ENCODE measurements at places on chromosomes 1 and 21.

DNA sequence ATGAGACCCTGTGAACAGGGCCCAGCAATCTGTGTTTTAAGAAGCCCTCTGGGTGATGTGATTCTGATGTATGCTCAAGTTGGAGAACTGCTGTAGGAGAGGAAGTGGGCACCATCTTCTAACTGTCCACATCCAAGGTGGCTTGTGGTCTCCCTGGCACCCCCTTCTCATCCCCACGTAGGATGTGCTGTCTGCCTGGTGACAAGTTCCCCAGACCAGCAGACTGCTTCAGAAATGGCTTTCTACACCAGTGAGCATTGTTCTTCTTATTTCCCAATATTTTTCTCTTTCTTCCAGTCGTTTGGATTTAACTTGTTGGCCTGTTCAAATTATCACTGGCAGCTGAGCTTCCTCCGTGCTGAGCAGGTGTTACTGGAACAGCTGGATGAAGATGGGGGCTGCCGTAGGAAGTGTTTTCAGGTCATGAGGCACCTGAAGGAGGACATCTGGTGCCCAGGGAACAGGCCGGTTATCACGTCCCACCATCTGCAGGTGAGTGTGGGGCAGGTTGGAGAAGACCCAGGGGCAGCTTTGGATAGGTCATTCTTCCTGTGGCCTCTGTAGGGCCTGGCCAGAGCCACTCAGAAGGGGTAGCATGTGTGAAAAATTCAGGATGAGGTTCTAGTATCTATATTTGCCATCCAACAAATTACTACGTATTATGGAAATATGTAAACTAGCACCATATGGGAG, 16.8 kb downstream of the MAB21L3 start:
- DNase-seq, result no peak

GRCh38 chr1:197314682-197315081, 46.6 kb downstream of the CRB1 start:
- DNase-seq, result no peak

- DNase-seq, result peak; percentile 22
These were observed 254.1 kb downstream of the TRABD2B start for GRCh38 chr1:47742890-47743760.

- no peak for DNase-seq
These were observed 3.3 kb downstream of the ADSS2 start for GRCh38 chr1:244448279-244449036.

- DNase-seq, result no peak
These were observed 43.0 kb upstream of the PAXBP1 start for GRCh38 chr21:32814528-32814927.

DNA sequence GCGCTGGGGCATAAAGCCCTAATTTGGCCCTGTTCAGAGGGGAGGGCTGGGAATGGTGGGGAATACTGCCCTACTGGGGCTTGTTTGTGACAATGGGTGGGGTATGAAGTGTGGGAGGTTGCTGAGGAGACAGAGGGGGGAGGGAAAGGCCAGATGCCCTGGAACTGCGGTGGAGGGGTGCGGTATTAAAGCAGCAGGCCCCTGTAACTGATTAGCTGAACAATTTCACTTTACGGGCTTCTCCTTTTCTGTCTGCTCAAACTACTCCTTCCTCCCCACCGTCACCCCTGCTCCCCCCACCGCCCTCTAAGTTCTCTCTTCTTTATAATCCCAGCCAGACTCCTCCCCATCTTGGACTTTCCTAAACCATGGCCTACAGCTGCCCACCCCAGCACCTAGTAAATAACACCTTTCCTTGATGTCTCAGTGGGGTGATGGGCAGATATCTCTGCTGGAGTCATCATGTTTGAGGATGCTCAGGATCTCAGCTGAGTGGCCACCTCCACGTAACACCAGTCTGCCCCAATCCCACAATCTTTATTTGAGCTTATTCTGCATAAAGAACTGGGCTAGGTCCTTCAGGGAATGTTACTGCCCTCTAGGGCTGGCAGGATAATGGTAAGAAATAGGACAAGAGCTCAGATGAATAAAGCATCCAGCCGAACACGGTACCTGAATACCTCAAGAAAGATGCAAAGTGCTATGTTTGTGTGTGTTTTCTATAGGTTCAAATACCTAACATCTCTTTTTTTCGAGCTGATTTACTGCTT, 33.5 kb downstream of the XCL1 start:
- DNase-seq, result no peak

DNA sequence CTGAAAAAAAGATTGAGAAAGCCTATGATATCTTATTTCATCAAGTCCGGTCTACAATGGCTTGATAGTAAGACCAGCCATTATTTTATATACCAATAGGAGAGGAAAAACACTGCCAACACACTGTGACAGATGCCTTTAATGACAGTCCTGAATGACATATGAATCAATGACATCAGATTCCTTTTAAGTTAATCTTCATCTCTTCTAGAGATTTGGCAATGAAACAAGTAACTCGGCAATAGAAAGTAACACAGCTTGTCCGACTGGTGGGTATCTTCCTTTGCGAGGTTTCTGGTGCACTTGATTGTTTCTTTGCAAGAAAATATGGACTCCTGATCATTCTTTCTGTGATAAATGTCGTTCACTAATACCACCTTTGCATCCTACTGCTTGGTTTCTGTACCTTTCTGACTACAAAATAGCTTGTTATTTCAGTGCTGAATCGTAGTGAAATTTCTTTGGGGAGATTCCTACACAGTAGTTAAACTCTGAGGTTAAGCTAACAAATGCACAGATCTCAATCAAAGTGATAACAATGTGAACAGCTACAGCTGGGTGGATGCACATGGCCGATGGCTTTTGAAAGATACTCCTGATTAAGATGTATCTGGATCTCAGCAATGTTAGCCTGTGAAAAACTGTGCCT, 104.7 kb downstream of the MRPS6 start:
- no peak for DNase-seq

GRCh38 chr1:182447660-182448059, 2.3 kb upstream of the RGSL1 start:
- no peak for DNase-seq

- no peak for DNase-seq
These were observed 34.1 kb upstream of the H6PD start for GRCh38 chr1:9200441-9200840.

GRCh38 chr21:40555021-40555528, 291.9 kb downstream of the DSCAM start:
- no peak for DNase-seq

DNA sequence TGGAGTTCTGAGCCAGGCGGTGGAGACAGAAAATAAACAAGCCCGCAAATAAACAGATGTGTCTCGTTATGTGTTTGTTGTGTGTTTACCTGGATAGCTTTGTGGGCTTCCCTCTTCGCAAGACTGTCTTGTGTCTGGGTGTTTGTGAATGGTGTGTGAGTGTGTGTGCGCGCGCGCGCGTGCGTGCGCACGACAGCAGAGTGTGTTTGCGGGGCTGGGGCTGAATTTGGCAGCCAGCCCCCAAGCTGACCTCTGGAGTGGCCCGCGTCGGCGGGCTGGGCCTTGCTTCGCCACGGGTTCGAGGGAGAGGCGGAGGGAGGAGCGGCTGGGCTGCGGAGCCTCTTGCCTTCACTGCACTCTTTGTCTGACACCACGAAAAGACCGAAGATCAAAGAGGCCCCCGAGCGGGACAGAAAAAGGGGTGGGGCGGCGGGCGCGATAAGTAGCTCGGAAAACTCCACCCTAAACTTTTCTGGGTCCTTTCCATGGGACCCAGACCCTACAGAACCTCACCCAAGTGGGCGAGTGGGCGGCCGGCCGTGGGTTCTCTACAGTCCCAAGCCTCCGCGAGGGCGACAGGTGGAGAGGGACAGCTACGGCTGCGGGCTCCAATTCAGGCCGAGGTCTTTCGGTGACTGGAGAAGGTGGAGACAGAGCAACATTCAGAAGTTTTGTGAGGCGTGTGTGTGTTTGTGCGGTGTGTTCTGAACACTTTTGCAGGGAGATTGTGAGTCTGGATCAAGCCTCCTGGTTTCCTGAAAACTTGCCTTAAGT, 14.5 kb downstream of the PAX7 start:
- no peak for DNase-seq

DNA sequence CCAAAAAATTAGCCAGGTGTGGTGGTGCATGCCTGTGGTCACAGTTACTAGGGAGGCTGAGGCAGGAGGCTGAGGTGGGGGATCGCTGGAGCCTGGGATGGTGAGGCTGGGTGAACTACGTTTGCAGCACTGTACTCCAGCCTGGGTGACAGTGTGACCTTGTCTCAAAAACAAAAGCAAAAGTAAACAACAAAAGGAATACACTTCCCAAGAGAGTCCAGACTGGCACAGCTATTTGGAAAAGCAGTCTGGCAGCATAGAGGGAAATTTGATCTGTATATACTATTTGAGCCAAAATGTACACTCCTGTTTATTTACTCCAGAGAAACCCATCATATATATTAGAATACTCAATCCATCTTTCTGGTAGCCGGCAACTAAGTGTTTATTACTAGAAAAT, 107.0 kb upstream of the HMCN1 start:
- DNase-seq, result no peak

DNA sequence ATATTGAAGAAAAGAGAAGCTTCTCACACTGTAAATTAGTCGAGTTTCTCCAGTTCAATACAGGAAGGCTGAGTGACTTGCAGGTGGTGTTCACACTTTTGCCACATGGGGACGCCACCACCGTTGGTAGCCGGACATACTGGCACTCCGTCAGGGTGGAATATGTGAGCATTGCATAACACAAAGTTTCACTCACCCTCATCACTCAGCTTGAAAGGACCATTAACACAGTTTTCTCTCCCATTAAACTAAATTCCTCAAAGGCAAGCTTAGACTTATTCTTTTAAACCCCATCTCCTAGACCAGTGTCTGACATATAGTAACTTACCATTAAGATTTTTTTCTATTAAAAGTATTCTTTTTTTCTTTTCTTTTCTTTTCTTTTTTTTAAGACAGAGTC, 105.3 kb upstream of the SERBP1 start:
- DNase-seq, result peak; percentile 70

DNA sequence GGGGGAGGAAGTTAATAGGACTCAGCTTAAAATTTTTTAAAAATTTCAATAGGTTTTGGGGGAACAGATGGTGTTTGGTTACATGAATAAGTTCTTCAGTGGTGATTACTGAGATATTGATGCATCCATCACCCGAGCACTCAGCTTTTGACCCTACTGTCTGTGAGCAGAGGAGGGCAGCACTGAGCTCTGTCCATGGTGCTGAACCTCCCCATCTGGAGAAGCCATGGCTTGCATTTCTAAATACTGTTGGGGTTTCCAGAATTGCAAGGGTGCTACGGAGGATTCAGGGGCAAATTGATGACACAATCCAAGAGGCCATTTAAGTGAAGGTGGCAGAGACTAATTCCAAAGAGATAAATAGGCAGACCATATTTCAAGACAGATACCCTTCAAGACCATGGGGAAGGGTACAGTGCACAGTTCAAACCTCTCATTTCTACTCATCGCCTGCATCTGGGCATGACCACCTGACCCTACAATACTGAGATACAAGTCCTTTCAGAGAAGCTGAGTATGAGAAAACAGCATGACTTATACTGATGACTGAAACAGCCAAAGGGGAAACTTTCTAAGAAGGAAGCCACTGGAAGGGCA, 17.2 kb downstream of the SYT2 start:
- peak; percentile 88 for DNase-seq

DNA sequence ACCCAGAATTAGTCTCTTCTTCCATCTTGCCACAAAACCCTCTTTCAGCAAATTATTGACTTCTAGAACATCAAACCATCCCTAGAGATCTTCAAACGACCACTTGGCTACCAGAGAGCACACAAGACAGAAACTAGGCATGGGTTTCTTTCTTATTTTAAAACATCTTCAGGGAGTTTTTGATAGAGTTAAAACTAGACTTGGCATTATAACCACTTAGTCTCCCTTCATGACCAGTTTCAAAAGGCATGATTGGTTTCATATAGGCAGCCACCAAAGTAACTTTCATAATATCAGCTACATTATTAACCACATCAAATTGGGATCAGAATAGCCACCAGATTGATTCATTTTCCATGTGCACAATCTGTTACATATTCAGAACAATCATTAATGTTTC, 368.4 kb upstream of the GREM2 start:
- DNase-seq, result no peak

DNA sequence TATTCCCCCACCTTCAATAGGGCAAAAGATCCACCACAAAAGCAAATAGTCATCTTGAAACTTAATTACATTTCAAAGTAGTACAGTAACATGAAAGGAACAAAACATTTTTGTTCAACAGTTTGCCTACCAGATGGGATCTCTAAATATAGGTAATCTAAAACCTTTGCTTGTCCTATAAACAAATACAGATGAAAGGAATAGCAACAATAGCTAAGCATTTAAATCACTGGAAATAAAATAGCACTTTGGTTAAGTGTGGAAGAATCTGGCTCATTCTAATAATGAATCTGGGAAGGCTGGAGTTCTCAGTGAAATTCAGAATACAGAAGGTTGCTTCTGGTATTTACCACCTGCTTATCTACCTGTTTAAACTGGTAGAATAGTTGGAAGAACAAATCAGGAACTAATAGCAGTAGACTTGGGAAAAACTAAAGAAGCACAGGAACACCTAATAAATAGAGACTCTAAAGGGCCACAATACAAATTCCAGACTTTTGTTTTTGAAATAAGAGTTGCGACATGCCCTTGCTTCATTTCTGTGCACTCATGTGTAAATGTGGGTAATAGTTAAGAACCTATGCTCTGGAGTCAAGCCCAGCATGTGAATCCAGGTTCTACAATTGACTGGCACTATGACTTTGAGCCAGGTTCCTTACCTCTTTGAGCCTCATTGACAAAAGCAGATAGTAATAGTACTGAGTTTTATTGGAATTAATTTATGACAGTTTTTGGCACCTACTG, 2.3 kb upstream of the LYPLAL1 start:
- DNase-seq, result no peak

All from activated CD8-positive, alpha-beta memory T cell treated with anti-CD3 and anti-CD28 coated beads, Interleukin-2, amount 50 U/mL, for 48 hours (primary cell).